ENCODE measurements at places on chromosomes 3 and 15.

DNA sequence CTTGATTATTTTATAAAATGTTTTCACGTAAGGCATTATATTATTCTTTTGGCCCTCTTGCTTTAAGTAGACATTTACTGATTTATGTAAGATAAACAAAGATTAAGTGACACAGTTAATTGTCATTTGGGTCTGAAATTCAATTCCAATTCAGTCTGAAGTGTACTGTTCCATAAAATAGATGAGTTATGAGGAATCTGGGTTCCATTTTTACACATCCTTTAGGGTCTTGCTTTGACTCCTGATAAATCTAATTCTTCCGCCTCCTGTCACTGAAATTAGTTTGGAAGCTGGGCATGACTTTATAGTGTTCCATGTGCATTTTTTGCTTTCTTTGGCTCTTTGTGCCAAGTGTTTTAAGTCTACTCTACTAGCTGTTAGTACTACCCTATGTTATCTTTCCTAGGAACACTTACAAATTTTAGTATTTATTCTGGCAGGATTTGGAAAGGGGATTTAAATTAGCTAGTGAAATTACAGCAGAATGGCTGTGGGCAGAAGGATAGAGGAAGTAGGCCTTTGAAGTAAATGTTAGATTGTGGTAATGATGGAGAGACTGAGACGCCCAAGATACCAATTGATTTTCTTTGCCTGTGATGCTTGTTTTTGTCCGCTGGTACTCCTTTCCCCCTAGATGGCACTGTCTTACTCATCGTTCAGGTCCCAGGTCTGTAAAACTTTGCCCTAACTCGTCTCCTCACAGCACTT is 14.3 kb downstream of the ARL8B start:
- no peak for DNase-seq

GRCh38 chr15:85691350-85692240 is 103.1 kb downstream of the KLHL25 start:
- DNase-seq = no peak

GRCh38 chr15:90043530-90044010 is 42.4 kb downstream of the ZNF710 start:
- DNase-seq = no peak

GRCh38 chr3:57252404-57252803 is 24.9 kb downstream of the APPL1 start:
- DNase-seq = no peak

- DNase-seq = no peak
Measured at GRCh38 chr3:71968544-71968943, 183.6 kb upstream of the PROK2 start.

DNA sequence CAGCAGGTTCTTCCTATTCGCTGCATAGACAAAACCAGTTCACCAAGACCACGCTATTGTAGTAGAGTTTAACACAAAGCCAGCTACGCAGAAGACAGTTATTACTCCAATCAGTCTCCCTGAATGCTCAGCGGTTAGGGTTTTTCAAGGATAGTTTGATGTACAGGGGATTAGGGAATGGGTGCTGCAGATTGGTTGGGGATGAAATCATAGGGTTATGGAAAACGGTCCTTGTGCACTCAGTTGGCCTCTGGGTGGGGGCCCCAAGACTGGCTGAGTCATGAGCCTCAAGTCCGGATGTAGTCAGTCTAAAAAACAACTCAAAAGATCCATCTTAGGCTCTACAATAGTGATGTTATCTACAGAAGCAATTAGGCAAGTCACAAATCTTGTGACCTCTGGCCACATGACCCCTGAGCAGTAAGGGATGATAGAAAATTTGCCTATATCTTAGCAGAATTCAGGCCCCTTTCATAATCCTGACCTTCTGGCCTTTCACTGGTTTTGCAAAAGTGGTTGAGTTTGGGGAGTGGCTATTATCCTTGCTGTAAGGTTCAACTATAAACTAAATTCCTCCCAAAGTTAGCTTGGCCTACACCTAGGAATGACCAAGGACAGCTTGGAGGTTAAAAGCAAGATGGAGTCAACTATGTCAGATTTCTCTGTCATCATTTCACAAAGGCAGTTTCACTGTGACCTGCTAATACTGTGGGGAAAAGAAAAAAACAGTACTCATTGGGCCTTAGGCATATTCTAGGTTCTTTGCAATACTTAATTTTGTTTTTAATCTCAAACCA is 57.7 kb downstream of the LIPC start:
- DNase-seq = no peak

DNA sequence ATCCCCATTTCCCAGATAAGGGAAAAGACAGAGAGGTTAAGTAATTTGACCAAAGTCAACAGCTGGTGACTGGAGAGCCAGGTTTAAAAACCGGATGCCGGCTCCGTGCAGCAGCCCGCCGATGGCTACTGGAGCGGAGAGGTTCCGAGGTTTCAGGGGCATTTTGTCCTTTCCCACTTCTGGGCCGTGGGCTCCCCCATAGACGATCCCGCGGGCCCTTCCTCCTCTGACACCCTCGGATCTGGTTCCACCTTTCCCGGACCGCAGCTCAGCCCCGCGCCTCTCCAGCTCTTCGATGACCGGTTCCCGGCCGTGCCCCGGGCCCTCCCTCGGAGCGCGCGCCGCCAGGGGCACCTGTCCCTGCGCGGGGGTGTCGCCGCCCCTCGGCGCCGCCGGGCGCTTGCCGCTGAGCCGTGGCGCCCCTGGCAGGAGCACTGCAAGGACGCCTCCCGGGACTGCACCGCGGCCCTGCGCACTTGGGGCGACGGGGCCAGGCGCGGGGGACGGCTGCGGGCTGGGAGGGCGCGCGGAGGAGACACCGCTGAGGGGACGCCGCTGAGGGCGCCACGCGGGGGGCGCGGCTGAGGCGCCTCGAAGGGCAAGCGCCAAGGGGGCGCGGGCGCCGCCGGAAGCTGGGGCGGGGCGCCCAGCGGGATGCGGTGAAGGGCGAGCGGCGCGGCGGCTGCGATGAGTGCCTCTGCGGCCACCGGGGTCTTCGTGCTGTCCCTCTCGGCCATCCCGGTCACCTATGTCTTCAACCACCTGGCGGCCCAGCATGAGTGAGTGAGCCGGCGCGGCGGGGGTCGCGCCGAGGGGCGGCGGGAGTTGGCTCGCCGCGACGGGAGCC is at the start of gene TM6SF1:
TSS of gene TM6SF1 (plus strand) at position 652 of the 847 bp plus-strand sequence. CDS start at position 688, 36 bp downstream.
- no peak for DNase-seq

DNA sequence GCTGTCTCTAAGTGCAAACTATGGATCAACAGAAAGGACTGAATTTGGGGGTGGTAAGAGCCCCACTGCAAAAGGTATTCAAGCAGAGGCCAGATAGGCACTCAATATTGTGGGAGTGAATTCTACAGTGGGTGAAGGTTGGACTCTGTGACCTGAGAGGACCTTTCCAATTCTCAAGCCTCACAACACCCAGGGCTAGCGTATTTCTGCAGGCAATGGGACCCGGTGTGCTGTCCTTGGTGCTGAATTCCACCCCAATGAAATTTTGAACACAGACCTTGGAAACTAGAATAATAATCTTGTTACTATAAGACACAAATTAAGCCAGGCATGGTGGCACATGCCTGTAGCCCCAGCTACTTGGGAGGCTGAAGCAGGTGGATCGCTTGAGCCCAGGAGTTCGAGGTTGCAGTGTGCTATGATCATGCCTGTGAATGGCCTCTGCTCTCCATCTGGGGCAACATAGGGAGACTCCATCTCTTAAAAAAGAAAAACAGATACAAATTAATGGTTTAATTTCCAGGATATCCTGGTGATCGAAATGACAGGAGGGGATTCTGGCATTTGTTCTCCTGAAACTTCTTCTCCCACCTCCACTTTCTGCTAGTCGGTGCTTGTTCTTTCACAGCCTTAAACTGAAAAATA is 135.4 kb downstream of the RAB11A start:
- peak; percentile 40 for DNase-seq

DNA sequence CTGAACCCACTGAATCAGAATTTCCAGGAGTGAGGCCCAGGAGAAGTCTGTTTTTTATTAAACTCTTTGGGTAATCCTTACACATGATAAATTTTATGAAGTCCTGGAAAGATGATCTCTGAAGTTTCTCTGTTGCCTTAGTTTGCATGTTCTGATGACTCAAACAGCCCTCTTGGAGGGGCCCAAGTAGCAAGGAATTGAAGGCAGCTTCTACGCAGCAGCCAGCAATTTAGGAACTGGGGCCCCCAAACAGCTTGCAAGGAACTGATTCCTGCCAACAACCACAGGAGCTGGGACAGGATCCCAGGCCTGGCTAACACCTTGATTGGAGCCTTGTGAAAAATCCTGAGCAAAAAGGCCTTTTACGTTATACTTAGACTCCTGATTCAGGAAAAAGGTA is 5.4 kb upstream of the ACP3 start:
- DNase-seq = peak; percentile 94

DNA sequence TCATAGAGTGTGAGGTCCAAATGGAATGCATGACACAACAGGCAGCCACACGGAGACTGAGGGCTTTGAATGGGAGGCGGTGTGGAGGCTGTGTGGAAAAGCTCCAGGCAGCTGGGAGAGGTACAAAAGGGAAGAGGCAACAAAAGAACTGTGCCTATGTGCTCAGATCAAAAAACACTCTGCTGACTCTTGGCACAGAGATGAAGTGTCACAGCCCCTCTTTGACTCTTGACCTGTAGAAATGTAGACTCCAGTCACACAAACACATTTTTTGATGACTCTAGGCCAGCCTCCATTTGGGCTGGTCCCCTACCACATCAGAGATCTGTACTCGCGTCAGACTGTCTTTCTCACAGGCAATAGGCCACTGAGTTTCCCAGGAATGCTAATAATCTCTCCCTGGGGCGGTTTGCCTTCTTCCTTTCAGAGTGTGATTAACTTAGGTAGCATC is 456.0 kb downstream of the TUSC7 start:
- no peak for DNase-seq

DNA sequence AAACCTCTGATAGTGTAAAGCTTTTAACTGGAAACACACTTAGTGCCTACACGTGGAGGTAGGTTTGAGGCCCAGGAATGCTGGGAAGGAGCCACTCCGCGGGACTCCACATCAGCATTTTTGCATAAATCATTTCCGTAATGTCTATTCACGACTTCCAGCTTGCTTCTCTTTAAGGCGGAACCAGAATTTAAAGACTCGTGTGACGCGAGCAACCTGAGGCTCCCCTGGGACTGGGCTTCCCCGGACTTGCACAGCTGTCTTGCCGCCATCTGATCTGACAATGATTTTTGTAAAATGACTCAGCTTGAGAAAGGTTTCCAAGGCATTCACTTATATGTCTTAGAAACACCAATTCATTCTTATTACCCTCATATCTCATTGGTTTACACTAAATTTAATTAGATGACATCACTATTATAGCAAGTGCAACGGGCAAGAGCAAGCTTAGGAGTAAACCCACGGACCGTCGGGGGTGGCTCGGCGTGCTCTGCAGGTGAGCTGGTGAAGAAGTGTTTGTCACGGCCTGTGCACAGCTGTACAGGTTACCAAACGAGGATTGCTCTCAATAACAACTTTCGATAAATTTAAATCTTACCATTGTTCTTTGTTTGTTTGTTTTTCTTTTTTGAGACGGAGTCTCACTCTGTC is 95.2 kb downstream of the CHSY1 start:
- DNase-seq = no peak

- DNase-seq = no peak
Measured at GRCh38 chr3:113088616-113089015, 97.8 kb downstream of the GTPBP8 start.

- DNase-seq = no peak
Measured at GRCh38 chr3:66991459-66991858, 6.6 kb upstream of the KBTBD8 start.

GRCh38 chr15:62816342-62817069 is 226.0 kb upstream of the TPM1 start:
- peak; percentile 95 for DNase-seq

- no peak for DNase-seq
Measured at GRCh38 chr15:89993349-89993748, 7.8 kb upstream of the ZNF710 start.

GRCh38 chr15:60208709-60209108 is 189.1 kb downstream of the ANXA2 start:
- no peak for DNase-seq

DNA sequence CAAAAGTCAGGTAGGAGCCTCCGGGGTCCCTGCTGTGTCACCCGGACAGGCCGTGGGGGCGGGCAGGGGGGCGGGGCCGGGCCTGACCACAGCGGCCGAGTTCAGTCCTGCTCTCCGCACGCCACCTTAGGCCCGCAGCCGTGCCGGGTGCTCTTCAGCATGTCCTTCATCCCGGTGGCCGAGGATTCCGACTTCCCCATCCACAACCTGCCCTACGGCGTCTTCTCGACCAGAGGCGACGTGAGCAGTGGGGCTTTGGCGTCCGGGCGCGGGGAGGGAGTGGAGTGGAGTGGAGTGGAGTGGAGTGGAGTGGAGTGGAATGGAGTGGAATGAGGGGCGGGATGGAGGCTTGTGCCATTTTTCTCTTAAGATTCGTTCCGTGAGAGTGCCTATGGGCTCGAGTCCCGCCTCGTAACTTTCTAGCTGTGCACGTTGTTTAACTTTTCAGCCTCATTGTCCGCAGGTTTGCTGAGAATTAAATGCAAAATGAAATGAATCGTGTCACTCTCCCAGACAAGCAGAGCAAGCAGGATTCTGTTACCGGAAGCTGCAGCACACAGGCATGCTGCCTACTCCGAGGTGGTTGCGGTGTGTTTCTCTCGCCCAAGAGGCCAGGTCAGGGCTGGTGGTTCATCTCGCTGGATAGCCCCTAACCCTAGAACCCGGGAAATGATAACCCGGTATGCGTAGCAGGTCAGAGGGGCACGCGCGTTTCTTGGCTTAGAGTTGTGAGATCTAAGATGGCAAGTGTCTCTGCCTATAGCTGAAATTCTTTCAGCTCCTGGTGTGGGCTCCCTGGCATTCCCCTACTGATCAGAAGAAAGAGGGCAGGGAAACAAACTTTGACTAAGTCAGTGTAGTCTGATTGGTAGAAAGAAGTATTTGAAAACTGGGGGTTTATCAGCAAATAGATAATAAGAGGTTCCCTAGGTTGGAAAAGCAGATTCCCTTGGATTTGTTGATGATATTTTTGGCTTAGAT is at the start of gene FAH:
TSS of gene FAH (plus strand) at position 104 of the 981 bp plus-strand sequence. CDS start at position 160, 56 bp downstream.
- DNase-seq = peak; percentile 70

DNA sequence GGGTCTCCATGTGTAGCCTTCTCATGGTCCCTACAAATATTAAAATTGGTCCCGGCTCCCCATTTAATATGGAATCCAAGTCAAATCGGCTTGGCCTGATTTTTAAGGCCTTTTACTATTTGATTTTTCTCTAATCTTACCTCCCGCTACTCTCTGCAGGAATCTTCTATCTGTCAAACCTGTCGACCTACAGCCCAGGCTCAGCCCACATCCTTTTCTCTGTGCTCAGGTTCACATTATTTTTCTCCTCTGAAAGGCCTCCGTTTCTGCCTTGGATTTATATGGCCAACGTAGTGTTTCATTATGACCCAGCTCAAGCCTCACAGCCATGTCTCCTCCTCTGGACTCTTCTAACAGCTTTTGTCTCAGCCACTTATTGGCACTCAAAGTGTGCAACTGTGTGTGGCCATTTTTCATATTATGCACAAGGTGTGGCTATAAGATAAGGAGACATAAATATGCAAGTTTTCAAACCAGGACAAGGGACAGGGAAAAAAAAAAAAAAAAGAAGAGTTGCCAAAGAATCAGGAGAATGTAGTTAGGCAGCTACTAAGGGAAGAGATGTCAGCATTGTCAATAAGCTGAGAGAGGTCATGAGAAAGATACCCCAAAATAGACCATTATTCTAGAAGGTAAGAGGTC is 2.1 kb upstream of the GLCE start:
- no peak for DNase-seq

- DNase-seq = no peak
Measured at GRCh38 chr3:169340065-169340464, 323.4 kb downstream of the MECOM start.

- DNase-seq = no peak
Measured at GRCh38 chr15:31163769-31164572, 62.4 kb upstream of the TRPM1 start.

- no peak for DNase-seq
Measured at GRCh38 chr3:108022256-108023150, 68.3 kb downstream of the CD47 start.

Measured in umbilical cord (tissue), 2 donors.